ENCODE measurements at places on chromosomes 12 and 14.
A peak's percentile ranks its signal among the peaks of the same experiment; 100 is the strongest.

GRCh38 chr14:106657460-106657859, 1131.1 kb downstream of the TMEM121 start:
- peak; percentile 75 for DNase-seq

GRCh38 chr12:56993346-56993745, 13.0 kb downstream of the ZBTB39 start:
- DNase-seq: no peak

- no peak for DNase-seq
These were observed 234.6 kb downstream of the AACS start for GRCh38 chr12:125299840-125300239.

DNA sequence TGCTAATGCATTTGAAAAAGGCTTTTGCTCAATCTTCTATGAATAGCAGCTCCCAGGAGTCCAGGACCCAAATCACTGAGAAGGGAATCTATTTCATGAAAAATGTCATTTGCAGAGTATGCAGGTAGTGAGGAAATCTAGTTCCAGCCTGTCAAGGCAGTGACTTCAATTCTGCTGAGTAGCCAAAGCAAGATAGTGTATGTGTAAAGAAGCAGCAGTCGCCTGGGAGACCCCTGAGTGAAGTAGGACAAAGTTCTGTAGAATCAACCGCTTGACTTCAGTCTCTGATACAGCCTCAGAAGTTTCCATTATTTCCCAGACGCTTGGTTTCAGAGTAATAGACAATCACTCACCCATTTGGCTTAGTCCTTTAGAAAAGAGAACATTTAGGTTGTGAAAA, 435.6 kb upstream of the LRFN5 start:
- DNase-seq: no peak

- DNase-seq: no peak
These were observed 152.4 kb downstream of the KIF26A start for GRCh38 chr14:104290756-104291122.

DNA sequence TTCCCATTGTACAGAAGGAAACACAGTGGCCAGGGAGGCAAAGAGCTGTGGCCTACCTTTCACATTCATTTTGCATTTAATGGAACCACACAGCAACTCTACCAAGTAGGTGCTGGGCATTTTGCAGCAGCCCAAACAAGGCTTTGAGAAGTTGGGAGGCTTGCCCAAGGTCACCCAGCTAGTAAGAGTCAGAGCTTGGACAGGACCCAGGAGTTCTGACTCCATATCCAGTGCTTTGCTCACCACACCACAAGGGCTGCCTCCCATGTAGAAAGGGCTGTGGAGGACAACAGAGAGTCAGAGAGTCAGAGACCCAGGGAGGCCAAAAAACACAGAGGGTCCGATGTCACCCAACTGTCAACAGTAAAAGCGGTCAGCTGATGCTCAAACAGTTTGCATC, 400.2 kb downstream of the BCL11B start:
- no peak for DNase-seq

GRCh38 chr14:23446291-23446851, 10.9 kb upstream of the MYH7 start:
- peak; percentile 14 for DNase-seq

- no peak for DNase-seq
These were observed 381.2 kb upstream of the FAR2 start for GRCh38 chr12:28767836-28768348.

- no peak for DNase-seq
These were observed 5.1 kb downstream of the IFI27 start for GRCh38 chr14:94115631-94116030.

DNA sequence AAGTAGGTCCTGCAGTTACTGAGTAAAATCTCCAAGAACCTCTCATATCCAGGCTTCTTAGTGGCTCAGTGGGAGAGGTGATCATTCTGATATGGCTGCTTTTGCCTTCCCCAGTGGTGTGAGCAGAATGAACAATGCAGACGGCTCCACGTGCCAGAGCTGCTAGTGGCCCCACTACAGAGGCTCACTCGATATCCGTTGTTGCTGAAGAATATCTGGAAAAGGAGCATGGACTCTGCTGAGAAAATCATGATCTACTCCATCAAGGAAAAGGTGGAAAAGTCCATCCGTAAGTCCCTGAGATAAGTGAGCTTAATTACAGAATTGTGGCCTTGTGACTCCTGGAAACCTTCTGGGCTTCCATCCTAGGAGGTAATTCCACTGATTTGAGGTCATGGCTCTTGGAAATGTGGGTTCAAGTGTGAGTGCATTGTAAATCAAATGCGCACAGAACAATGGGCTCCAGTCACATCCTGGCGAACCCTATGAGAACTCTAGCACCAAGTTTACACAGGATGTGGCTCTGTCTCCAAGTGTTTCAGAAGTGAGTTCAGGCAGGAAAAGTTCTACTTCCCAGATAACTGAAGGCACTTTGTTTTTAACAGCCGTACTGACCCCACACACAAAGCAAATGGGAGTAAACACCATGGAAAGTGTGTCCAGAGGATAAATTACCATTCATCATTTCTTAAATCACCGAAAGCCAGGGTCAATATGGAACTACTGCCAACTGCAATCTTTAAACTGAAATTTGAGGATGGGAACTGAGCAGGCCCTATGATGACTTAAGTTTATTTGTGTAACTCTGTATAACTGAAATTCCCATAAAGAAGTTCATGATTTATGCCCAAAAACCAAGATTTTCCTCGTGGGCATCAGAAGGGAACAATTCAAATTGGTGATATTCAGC, 51.4 kb downstream of the PLEKHG7 start:
- no peak for DNase-seq

- no peak for DNase-seq
These were observed 12.5 kb downstream of the GPR68 start for GRCh38 chr14:91232052-91232451.

DNA sequence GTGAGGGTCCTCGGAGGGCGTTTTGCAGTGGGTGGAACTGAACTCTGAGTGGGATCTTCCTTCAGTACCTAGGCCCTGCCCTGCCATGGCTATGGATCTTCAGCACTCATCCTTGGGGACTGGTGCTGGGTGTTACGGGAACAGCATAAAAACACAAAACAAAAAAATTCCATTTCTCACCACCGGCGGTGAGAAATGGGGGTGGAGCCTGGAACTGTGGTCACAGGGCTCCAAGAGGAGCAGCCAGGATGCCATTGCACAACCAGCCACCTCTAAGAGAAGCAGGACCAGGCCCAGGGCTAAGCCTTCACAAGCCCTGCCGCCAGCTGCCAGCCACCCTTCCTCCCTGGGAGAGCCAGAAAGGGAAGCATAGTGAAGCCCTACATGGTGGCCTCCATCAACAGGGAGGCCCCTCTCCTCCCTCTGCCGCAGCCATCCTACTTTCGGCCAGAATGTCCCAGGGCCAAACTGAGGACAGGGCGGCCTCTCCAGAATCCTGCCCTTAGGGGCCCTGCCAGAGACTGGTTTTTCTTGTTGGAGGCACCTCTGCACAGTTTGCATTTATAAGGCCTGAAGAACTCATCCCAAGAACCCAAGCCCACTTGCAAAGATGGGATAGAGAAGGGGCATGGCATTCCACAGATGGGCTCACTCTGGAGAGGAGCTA, 76.5 kb downstream of the VCPKMT start:
- peak; percentile 40 for DNase-seq

GRCh38 chr12:74293689-74294131, 243.9 kb upstream of the ATXN7L3B start:
- DNase-seq: no peak

DNA sequence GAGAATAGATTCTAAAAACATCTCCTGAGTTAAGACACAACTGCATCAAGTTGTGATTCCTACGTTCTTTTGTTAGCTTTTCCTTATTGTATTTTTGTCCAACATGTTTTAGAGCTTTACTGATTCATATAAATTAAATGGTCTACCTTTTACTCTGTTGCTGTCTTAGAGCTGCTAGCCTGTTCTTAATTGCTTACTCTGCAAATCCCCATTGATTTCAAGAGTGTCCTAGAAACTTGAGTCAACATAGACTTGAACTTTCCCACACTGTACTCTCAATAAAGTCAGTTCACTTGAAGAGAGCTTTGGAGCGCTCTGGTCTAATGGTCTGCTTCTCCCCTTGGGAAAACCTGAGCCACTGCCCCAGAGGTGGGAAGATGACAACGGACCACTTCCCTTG, 343.9 kb downstream of the CCER1 start:
- no peak for DNase-seq

- DNase-seq: no peak
These were observed 122.5 kb upstream of the CNTN1 start for GRCh38 chr12:40569626-40570179.

GRCh38 chr12:93003531-93004239, 74.6 kb upstream of the EEA1 start:
- no peak for DNase-seq

DNA sequence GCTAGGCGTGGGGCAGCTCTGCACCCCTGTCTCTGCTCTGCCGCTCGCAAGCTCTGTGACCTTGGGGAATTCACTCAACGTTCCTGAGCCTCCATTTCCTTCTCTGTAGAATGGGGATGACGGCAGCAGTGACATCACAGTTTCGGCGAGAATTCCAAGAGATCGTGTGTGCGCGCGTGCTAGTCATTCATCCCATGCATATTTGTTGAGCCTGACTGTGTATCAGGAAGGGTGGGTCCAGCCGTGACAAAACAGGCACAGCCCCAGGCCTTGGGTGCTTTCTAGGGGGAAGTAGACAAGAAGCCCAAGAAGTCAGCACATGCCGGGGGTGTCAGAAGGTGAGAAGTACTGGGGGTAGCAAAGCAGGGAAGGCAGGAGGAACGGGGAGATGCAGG, 145.6 kb upstream of the NCOR2 start:
- no peak for DNase-seq
